ENCODE measurements at places on chromosomes 5 and 9.

- no peak for DNase-seq
Observed at GRCh38 chr9:98997604-98998003, 53.9 kb downstream of the COL15A1 start.

DNA sequence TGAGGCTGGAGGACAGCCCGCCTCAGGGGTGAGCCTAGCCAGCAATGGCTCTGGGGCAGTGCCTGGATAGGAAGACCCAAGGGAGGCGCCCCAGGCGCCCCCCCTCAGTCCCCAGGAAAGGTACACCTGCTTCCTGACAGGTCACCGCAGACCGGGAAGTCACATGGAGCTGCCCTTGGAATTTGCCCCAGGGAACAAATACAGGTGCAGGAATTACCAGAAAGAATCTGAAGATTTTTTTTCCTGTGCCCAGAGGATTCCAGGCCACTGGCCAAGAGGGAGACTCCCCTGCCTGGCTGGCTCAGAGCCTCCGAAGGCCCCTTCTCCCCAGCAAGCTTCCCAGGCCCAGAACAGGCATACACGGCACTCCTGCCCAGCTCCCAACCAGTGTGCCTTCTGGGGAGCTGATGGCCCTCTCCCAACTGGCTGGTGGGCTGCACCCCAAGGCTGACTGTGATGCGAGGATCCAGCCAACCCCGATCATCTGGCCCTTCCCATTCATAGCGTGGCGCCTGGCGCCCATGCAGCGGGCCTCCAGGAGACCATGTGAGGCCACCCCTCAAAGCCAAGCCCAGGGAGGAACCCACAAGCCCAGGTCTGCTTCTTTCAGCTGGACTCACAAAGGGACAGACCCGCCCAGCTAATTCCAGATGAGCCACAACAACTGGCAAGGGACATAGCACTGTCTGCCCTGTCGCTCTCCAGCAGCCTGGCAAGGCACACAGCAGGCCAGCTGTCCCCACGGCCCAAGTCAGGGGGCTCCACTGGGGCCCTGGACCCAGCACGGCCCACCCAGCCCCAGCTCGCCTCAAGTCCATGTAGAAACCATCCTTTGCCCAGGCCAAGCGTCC is 2.3 kb downstream of the TPRN start:
- no peak for DNase-seq

DNA sequence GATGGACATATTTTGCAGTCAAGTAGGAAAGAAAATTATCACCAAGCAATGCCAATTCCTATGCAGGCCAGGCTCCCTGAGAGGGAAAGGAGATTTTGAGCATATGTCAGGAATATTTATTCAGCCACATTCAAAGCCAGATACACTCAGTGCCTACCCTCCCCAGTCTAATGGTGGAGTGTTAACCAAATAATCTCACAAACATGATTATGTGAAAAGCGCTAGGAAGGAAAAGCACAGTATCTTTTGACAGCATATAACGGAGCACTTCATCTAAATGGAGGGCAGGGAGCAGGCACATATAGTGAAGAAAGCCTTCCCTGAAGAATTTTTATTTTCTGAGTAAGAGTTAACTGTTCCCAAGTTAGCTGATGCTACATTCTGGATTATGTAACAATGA is 80.3 kb upstream of the SLC30A5 start:
- no peak for DNase-seq

DNA sequence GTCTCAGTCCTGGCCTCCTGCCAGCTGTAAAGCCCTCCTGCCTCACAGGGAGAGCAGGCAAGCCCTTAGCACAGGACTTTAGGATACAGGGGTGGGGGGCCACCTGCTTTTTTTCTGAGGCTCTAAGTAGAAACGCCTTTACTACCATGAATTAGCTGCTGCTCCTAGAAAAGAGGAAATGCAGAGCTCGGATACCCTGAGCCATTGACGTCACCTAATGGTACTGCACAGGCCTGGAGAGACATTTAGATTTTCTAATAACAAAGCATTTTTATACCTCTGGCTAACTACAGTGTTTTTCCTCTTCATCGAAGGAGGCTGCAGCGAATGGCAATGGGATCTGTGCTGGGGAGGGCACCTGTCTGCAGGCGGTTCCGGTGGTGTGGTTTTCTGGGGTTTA is 137.0 kb downstream of the WDR41 start:
- no peak for DNase-seq

DNA sequence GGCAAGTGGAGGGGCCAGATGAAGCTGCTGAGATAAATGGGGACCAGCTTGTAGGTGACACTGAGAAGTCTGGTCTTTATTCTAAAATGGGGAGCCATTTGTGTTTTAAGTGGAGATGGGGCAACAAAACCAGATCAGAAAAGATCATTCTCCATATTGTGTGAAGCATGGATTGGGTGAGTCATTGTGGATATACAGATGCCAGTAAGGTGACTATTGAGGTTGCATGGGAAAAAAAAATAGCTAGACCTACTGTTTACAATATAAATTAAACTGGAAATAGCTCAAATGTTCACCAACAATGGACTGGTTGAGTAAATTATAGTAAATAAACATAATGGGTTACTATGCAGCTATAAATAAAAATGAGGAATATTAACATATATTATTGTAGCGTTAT is 5.4 kb upstream of the MAP1B start:
- DNase-seq, result no peak

- DNase-seq, result no peak
Observed at GRCh38 chr5:138655530-138656190, 80.5 kb upstream of the HSPA9 start.

GRCh38 chr5:67015541-67016191 is 180.9 kb downstream of the CD180 start:
- no peak for DNase-seq

GRCh38 chr9:133683586-133684120 is 47.5 kb downstream of the DBH start:
- peak; percentile 79 for DNase-seq

DNA sequence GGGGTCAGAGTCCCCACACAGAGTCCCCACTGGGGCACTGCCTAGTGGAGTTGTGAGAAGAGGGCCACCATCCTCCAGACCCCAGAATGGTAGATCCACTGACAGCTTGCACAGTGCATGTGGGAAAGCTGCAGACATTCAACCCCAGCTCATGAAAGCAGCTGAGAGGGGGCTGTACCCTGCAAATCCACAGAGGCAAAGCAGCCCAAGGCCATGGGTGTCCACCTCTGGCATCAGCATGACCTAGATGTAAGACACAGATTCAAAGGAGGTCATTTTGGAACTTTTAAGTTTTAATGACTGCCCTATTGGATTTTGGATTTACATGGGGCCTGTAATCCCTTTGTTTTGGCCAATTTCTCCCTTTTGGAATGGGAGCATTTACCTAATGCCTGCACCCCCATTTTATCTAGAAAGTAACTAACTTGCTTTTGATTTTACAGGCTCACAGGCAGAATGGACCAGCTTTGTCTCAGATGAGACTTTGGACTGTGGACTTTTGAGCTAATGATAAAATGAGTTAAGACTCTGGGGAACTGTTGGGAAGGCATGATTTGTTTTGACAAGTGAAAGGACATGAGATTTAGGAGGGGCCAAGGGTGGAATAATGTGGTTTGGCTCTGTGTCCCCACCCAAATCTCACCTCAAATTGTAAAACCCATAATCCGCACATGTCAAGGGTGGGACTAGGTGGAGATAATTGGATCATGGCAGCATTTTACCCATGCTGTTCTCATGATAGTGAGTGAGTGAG is 56.3 kb upstream of the ITGA1 start:
- no peak for DNase-seq

DNA sequence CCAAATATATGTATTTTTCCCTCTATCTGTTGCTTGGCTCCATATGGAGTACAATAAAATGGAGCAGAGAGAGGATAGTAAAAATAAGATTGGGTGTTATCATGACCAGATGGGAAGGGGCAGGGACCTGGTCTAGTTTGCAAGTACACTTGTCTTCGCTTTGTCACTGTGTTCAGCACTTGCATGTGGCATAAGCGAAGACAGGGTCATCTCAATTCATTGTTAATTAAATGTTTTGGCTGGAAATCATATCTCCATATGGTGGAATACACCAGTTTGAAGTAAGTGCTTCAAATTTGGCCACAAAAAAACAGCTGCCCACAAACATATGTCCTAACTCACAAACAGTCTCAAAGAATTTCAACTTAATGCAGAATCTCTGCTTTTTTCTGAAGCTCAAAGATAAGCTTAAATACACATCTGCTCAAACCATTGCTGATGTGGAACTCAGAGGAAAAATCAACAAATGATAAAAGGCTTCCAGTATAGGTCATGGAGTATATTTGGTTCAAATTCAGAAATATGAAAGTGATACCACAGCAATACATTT is 865.4 kb downstream of the TLE4 start:
- DNase-seq, result no peak

- DNase-seq, result no peak
Observed at GRCh38 chr5:137611011-137611580, 112.0 kb upstream of the SPOCK1 start.

DNA sequence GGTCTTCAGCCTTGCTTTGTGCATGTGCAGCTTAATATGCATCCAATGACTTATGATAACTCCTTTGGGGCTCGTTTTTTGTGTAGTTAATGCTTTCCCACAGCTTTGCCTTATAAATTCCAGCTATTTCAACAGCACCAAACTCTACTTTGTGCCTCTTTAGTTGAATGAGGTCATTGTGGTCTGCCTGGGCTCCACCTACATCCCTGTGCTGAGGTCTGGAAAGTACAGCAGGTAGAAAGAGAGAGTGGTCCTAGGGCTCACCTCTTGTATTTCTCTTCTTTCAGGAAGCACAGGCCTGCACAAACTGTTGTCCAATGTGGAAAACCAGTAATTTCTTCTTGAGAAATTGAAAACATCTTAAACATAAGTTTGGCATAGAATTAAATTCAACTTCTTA is 167.2 kb downstream of the XRCC4 start:
- DNase-seq, result no peak

- DNase-seq, result no peak
Observed at GRCh38 chr5:136799806-136800372, 434.5 kb upstream of the TRPC7 start.

DNA sequence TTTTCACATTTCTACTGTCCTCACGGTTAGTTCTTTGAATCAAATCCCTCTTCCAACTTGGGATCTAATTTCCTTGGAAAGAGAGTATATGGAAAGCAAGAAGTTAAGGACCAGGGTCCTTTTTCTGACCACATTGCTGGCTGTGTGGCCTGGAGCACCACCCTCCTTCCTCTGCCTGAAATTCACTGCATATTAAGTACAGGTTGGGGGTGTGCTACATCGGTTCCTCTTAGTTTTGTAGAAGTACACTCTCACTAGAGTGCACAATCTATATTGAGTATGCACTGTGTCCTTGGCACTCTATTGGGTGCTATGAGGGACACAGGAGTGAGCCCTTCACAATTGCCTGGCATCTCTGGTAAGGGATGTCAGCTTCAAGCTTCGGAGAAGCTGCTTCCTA is 53.8 kb upstream of the KLF9 start:
- DNase-seq, result no peak

- DNase-seq, result no peak
Observed at GRCh38 chr5:174459071-174459702, 265.2 kb upstream of the MSX2 start.

DNA sequence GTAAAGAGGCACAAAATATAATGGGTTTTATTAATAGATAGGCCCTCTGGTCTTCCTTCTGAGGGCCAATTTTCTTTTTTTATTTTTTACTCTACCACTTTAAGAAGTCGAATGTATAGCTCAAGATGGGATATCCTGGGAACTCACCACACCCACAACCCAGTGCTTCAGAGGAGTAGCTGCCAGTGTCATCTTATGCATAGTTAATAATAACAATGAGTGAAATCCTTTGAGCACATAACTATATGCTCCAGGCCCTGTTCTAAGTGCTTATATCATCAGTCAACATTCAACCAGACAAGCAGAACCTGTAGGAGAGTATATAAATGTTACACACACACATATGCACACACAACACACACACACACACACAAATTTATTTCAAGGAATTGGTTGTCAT is 150.3 kb upstream of the ACTBL2 start:
- DNase-seq, result no peak

DNA sequence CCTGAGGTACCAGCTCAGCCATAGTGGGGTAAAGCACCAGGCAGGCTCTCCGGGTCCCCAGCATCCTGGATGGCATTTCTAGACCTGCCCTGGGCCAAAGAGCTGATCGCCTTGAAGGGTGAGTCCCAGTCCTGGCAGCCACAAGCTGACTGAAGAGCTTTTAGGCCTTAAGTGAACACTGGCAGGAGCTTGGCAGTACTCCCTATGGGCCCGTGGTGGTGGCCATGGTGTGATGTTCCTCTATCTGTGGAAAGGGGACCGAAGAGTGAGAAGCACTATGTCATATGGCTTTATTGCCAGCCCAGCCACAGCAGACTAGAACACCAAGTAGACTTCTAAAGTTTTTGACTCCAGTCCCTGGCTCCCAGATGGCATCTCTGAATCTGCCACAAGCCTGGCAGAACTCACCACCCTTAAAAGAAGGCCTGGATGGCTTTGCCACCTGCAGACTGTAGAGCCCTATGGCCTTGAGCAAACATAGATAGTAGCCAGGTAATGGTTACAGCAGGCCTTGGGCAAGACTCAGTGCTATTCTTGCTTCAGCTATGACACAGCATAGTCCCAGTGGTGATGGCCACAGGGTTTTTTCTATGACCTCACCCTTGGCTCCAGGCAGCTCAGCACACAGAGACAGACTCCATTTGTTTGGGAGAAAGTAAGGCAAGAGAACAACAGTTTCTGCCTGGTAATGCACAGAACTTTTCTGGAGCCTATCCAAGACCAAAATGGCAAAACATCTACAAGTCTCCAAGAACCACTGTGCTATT is 801.5 kb upstream of the DMAC1 start:
- DNase-seq, result no peak

DNA sequence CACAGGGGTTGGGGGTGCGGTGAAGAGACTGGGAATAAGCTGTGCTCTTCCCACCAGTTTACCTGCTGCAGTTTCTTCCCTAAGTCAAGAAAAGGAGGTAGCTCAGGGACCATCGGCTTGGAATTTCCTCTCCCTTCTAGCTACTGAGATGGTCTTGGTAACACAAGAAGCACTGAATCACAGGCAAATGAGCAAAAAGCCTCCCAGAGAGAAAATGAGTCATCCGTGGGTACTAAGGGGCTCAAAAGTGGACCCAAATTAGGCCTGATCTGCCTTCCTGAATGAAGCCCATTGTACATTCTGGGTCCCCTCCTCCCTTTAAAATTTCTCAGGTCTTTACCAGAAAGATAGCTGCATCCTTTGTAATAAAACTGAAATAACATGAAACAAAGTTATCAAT is 49.9 kb downstream of the PTPN3 start:
- DNase-seq, result no peak

GRCh38 chr9:107131108-107131799 is 151.8 kb upstream of the RAD23B start:
- no peak for DNase-seq

DNA sequence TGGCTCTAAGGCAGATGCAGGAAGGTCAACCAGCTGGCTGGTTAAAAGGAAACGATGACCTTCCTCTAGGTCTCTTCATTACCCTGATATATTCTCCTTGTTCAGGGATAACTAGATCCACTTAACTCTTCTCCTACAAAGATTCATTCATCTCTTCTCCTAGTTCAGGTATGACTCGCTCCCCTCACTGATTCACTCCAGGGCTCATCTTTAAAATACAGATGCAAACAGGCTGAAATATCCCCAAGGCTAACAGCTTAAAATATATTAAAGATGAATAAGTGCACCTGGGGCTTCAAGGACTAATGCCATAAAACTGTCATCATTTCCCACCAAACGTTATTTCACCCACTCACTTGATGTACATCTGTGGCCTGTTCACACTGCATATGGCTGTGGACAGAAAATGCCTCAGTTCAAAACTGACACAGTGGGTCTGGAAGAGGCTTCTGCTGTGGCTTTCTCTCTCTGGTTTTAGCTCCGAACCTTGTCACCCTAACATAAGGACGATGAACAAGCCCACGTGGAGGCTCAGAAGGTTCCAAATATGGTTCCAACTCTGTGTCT is 366.9 kb downstream of the DEPDC1B start:
- DNase-seq, result no peak

- DNase-seq, result no peak
Observed at GRCh38 chr9:78871086-78871451, 574.1 kb downstream of the PSAT1 start.
